Right cardiac atrium (tissue), 5 donors: ENCODE measurements at places on chromosomes 13 and 19. TPM values are rescaled to one million over a fixed set of nuclear protein-coding genes. Genes with fewer than 3 reads are reported as not detected.

GRCh38 chr19:49212016-49212701 lies 54.6 kb downstream of the TRPM4 start:
- DNase-seq = no peak

DNA sequence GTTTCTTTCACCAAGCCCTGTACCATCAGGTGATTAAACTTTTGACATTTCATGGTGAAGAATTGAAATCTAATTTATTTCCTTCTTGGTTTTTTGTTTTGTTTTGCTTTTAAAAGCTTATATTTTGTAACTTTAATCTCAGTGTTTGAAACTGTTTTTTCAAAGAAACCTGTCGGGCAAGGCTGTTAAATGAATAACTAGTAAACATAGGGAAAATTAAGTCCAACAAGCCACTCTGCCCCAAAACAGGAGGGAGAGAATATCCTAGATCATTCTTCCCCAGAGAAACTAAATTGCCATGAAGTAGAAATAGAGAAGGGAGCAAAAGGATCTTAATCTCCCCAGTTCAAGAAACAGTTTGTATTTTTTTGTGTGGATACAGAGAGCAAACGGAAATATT lies 98.2 kb downstream of the FREM2 start:
- no peak for DNase-seq

DNA sequence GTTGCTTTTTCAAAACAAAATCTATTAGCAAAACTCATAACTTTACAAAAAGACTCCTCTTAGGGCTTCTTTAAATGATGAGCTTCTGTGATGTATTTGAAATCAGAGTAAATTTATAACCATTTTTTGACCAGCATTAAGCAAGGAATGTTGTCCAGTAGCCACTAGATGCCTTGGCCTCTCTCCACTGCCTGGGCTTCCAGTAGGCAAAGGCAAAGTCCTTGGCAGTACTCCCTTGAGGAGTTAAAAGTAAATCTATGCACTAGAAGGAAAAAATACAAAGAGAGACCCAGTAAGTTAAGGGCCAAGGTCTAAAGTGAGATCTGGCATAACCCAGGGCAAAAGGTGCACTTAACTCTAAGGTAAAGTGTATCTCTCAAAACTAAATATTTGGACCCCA lies 9.5 kb downstream of the SERPINE3 start:
- DNase-seq = no peak

GRCh38 chr19:12790628-12791344 lies 500 bp upstream of the JUNB start:
- DNase-seq = peak; percentile 28

DNA sequence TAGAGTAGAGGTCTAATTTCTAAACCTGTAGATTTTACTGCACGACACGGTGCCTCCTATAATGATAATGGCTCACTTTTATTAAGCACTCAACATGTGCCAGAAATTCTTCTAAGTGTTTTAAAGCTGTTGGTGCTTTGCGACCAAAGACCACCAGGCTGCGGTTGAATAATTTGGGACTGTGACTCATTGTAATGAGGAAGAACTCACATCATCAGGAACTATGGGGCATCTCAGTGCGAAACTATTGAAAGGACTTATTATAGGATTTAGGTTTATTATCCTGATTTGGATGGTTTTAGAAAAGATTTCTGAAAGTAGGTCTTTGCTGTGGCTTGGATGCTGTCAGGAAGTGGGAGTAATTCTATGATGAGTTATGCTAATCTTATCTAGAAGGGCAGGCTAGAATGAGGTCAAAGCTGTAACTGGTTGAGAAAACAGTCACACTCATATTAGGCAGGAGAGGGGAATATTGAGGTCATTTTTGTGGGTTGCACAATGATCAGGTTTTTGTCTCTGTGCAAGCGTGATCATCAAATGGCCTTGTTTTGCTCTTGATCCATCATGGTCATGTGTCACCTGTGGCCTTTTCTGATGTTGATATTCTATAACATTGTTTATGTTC lies 266.8 kb downstream of the PCDH20 start:
- DNase-seq = no peak

GRCh38 chr13:79409828-79410227 lies 3.8 kb upstream of the RBM26 start:
- DNase-seq = no peak

DNA sequence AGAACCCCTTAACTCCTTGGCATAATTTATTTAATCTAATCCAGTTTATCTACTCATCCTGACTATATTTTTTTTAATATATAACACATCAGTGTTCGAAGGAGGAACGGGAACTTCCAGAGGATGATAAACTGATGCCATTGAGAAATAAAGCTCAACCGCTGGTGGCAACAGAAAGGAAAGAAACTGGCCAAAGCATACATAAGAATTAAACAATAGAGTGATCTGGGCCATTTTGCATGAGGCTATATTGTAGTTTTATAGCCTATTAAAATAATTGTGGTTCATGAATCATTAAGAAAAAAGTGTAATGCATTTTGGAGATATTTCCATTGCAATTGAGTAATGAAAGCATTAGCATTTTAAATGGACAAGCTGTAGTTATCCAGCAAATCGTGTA lies 94.2 kb downstream of the FRY start:
- no peak for DNase-seq

GRCh38 chr13:94030415-94031119 lies 448.9 kb downstream of the DCT start:
- DNase-seq = no peak

- no peak for DNase-seq
These were observed 1317.1 kb downstream of the SLITRK1 start for GRCh38 chr13:82565201-82565600.

- DNase-seq = peak; percentile 23
These were observed 35.3 kb downstream of the CEBPG start for GRCh38 chr19:33408538-33409434.

DNA sequence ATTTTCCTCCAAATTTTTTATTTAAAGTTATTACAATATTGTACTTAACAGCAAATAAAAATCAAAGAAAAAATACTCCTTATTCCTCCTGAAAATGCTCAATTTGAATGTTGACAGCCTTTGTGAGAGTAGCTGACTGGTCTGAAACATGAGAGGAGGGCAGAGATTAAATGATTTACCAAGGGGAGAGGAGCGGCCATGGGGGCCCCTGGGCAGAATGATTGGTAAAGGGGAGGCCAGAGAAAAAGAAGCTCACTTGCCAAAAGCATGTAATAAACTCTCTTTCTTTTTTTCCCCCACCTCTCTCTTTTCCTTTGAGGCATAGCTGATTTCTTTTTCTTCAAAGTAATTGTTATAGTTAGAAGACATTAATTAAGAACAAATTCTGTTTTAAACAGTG lies 30.1 kb upstream of the FNDC3A start:
- no peak for DNase-seq

DNA sequence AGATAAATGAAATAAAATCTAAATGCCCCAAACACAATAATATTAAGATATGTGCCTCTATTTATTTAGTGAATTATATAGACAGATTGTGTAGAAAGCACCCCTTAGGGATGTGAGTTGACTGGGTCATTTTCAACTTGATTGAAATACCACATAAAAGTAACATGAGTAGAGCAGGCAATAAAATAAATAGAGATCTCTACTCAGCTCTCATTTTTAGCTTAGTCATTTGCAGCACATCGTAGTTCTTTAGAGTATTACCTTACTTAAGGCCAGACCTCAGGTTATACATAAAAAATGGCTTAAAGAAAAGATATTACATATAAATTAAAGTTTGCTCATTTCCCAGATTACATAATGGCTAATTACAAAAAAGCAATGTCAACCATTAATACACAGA lies 1525.6 kb upstream of the PRR20A start:
- no peak for DNase-seq

Gene FCGBP
- total RNA-seq = 8.8 TPM

Gene PRRG2
- total RNA-seq = 0.74 TPM

Gene CCDC8
- 47.0 TPM for total RNA-seq

Gene ZNF534
- total RNA-seq = 0.51 TPM

Gene WDR88
- not detected for total RNA-seq

Gene C1QTNF9B
- total RNA-seq = not detected

Gene CEACAM3
- total RNA-seq = not detected
